ENCODE measurements at places on chromosomes 3 and 15.

DNA sequence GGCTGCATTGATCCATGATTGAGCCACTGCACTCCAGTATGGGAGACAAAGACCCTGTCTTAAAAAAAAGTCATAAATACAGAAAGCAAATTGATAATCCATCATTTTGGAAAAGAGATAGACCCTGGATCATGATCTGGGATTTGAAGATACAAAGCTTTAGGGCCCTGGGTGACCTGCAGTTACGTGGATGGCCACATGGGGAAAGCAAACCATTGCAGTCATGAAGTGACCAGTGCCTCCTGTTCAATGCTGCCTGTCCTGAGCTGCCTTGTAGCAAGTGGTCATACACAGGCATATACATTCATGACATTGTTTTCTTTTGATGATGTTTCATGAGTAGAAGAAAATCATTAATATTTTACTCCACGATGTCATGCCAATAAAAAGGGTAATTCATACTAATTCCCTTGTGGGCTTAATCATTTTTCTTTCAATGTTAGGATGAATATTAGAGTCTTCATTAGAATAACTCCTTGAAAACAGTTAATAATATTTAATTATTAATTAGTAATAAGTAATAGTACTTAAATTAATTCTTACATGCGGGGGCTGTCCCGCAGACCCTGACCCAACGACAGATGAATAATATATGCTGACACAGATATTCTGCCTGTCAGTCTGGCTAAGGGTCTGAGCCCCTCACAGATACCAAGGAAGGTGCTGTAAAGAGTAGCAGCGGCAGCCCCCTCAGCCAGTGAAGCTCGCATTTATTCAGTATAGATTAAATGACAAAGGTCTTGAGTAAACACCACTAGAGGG lies 109.0 kb upstream of the UNC13C start:
- peak; percentile 28 for DNase-seq

GRCh38 chr3:44048196-44048924 lies 193.3 kb upstream of the TOPAZ1 start:
- DNase-seq, result peak; percentile 88

DNA sequence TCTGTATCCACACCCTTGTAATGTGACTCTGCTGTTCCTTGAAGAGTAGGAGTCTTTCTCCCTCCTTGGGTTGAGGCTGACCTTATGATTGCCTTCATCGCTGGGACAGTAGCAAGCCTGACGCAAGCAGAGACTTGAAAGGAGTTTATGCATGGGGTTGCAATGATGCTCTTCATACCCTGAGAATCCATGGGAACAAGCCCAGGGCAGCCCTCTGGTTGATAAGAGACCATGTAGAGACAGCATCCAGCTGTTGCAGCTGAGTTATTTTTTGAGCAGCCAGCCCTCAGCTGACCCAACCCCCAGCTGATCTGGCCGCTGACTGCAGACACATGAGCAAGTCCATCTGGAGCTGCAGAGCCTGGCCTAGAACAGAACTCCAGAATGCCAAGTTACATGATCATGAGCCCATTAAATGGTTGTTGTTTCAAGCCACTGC lies 60.6 kb upstream of the ARNT2 start:
- no peak for DNase-seq

- no peak for DNase-seq
Measured at GRCh38 chr15:72021604-72022003, 96.3 kb downstream of the MYO9A start.

DNA sequence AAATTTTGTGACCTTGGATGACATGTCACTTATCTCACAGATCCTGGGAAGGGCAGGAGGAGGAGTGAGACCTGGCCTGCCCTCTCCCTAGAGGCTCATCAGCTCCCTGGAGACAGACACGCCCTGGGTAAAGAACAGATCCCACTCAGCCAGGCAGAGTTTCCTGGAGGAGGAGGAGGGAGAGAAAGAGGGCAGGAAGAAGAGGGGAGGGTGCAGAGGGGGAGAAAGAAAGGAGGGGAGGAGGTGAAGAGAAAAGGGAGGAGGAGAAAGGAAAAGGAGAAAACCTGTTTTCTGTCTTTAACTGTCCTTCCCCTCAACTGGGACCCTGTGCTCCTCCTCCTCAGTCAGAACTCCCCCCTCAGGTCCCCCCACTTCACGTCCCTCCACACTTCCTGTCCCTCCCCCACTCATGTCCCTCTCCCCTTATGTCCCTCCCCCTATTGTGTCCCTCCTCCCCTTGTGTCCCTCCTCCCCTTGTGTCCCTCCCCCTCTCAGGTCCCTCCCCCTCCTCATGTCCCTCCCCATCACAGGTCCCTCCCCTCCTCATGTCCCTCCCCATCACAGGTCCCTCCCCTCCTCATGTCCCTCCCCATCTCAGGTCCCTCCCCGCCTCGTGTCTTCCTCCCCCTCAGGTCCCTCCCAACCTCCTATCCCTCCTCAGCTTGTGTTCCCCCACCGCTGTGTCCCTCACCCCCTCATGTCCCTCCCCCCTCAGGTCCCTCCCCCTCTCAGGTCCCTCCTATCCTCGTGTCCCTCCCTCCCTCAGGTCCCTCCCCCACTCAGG lies 52.3 kb upstream of the CGNL1 start:
- DNase-seq, result peak; percentile 97

All from mesendoderm (in vitro differentiated cells).